ENCODE measurements at places on chromosomes 5 and 9. TPM values are rescaled to one million over a fixed set of nuclear protein-coding genes. Genes with fewer than 3 reads are reported as not detected.

Gene FYB1
- total RNA-seq: 84.2 TPM

Gene PCDHA6
- total RNA-seq: not detected

Gene C9orf50
- total RNA-seq: not detected

Gene CARD9
- 1.4 TPM for total RNA-seq

Gene MEGF10
- total RNA-seq: not detected

Gene HTR4
- total RNA-seq: not detected

Gene CDH6
- total RNA-seq: not detected

Gene SMC2
- 54.2 TPM for total RNA-seq

Gene CEMIP2
- 75.5 TPM for total RNA-seq

Gene DAB2IP
- 0.15 TPM for total RNA-seq

Gene TEX48
- 0.86 TPM for total RNA-seq

Gene DBH
- not detected for total RNA-seq

Gene ECM2
- not detected for total RNA-seq

Gene COL23A1
- 0.28 TPM for total RNA-seq

Gene LRRC19
- not detected for total RNA-seq

- DNase-seq: no peak
Measured at GRCh38 chr9:125258832-125259534, 2.6 kb upstream of the GAPVD1 start.

- DNase-seq: peak; percentile 1
Measured at GRCh38 chr9:73869264-73869663, 627.9 kb upstream of the RORB start.

GRCh38 chr5:178377583-178378270 is 145.1 kb upstream of the PHYKPL start:
- DNase-seq: no peak

- no peak for DNase-seq
Measured at GRCh38 chr9:27645161-27645840, 72.0 kb upstream of the C9orf72 start.

DNA sequence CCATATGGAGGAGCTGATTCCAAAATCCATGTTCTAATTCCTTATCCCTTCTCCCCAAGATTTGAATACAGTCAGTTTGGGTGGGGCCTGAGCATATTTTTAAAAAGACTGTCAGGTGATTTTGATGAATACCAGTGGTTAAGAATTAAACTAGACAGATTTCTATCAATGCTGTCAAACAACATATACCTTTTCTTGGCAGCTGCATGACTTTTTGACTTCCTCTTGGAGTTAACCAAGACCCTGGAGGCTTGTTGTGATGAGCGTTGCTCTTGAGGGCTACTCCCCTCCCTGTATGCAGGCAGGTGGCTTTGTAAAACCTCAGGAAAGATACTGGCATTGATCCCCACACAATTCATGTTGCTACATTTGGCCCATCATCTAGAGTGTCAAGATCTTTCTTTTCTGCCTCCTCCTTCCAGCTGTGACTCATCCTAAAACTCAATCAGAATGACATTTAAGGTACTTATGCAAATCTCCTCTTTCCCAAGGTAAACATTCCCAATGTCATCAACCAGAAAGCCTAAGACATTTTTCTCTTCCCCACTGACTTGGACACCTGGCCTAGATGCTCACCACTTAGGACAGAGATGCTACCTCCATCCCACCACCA is 61.7 kb downstream of the PPP2R2B start:
- no peak for DNase-seq

GRCh38 chr9:89295400-89295799 is 15.6 kb upstream of the CKS2 start:
- DNase-seq: no peak

DNA sequence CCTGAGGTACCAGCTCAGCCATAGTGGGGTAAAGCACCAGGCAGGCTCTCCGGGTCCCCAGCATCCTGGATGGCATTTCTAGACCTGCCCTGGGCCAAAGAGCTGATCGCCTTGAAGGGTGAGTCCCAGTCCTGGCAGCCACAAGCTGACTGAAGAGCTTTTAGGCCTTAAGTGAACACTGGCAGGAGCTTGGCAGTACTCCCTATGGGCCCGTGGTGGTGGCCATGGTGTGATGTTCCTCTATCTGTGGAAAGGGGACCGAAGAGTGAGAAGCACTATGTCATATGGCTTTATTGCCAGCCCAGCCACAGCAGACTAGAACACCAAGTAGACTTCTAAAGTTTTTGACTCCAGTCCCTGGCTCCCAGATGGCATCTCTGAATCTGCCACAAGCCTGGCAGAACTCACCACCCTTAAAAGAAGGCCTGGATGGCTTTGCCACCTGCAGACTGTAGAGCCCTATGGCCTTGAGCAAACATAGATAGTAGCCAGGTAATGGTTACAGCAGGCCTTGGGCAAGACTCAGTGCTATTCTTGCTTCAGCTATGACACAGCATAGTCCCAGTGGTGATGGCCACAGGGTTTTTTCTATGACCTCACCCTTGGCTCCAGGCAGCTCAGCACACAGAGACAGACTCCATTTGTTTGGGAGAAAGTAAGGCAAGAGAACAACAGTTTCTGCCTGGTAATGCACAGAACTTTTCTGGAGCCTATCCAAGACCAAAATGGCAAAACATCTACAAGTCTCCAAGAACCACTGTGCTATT is 801.5 kb upstream of the DMAC1 start:
- DNase-seq: no peak

DNA sequence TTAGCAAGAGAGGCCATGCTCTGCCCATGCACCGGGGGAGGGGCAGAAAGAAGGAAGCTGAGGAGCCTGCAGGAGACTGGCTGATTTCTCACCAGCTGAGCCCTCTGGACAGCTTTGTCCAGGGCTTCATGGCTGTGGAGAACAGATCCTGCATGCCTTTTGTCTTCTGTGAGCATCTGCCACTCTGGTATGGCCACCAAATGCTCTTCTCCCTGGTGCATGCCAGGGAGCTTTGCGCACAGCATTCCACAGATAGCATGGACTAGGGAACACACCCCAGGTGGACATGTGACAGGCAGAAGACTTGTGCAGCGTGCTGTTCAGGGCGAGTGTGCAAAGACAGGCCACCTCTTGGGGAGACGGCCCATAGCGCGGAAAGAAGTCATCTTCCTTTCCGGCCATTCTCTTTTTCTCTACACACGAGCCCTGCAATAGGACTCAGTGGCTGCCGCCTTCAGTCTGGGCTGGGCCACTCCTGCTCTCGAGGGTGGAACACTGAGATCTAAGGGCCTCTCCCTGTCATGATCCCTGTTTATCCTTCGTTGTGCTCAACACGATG is 56.7 kb downstream of the GADD45G start:
- DNase-seq: no peak

GRCh38 chr5:171984748-171985419 is 21.6 kb downstream of the FBXW11 start:
- peak; percentile 79 for DNase-seq

DNA sequence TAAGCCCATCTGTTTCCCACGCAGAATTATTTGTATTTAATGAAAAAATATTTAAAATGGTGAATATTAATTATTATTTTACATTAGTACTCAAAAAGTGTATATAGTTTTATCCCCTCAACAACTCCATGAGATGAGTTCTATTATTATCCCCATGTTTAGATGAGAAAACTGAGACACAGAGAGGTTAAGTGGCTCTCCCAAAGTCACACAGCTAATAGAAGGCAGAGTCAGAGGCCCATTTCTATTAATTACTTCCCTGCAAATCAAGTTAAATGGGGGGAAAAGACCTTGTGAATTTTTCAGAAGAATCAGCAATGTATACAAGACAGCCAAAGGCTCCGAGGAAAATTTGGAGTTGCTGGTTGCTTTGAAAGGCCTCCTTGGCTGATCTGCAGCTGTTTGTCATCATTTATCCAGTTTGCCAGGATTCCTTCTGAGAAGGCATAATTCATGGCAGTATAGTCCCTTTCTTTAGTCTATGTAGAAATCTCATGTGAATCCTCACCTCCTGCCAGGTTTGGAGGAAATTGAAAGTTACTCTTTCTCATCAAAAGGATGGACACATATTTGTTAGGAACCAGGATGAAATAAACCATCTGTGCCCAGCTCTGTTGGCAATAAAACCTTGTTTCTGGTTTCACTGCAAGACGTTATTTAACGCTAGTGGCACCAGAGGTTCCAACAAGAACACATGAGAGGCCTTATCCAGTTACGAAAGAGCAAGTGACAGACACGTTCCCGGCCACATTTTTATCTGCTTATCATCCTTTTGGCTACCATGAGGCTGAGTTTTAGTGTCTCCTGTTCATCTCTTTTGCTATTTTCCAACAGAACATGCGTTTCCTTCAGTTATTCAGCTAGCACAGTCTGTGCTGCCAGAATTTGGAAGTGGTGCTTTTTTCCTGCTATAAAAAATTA is 621 bp downstream of the FYB1 start:
- no peak for DNase-seq

GRCh38 chr9:129572052-129572425 is 48.9 kb downstream of the C9orf50 start:
- no peak for DNase-seq

- DNase-seq: no peak
Measured at GRCh38 chr9:118100529-118101419, 396.6 kb downstream of the TLR4 start.

GRCh38 chr5:168793841-168794837 is 215.0 kb upstream of the PANK3 start:
- DNase-seq: no peak

DNA sequence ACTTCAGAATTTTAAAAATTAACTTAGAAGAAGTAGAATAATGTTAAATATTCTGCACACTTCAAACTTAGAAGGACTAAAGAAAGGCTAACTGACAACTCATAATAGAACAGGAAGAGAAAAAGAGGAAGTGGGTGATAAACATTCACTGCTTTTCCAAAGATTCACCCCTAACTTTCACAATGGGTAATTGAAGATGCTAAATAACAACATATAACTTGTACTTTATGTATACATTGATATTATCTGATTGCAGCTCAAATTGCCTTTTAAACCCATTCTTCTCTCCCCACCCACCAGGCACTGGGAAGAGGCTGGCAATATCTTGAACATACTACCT is 376.6 kb downstream of the EFNA5 start:
- no peak for DNase-seq

DNA sequence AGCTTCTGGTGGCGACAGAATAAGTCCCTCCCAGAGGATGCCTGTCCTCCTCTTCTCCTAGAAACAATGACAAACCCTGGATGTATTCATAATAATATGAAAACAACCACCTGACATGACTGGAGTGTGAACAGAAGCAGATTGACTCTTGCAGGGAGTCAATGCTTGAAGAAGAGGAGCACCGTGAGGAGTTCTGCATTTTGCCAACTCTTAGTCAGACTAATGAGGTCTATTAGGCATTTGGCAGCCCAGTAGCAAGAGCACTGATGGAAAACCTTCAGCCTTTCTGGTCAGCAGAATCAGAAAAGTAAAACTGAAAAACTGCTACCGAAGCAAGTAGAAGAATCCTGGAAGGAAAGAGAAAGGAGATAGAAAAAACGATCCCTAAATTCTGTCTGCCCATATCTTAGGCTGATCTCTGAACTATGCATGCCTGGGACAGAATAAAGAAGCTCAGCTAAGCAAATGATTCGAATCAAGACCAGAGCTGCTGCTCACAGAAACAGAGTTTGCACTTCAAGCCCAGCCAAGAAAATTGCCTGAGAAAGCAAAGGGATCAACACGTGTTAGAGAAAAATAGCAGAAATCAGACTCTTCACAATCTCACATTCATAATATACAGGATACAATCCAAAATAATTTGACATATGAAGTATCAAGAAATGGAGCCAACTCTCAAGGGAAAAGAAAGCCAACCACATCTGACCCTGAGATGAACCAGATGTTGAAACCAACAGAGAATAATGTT is 69.5 kb upstream of the OSMR start:
- no peak for DNase-seq

- DNase-seq: no peak
Measured at GRCh38 chr9:89409466-89409865, 88.4 kb downstream of the SEMA4D start.

- no peak for DNase-seq
Measured at GRCh38 chr9:133773889-133774655, 35.9 kb upstream of the SARDH start.

- no peak for DNase-seq
Measured at GRCh38 chr5:149561848-149562247, 10.6 kb upstream of the CSNK1A1 start.

- DNase-seq: no peak
Measured at GRCh38 chr5:133861161-133861737, 107.2 kb downstream of the C5orf15 start.

DNA sequence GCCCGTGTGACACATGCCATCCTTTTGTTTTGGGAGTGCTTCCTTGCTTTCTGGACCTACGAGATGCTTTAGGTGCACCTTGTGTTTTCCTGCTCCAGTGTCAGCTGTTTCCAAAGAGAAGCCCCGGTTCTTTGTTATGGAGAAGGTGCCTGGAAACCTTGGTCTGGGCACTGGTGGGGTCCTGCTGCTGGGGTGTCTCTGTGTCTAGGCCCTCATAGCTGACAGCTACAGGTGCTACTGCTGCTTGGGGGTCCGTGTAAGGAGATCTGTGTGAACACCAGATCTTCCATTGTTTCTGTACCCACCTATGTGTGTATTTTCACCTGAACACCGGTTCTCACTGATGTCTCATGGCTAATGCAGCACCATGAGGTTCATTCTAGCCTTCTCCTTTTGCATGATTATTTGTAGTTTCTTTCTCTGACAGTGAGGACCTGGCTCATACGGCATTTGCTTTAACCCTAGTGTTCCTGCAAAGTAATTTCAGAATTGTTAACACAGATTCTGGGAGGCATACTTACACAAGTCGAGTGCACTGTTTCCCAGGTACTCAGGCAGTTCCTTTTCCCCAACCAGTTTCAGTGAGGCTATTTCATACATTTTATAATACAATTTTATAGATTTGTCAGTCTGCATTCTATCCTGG is 13.2 kb upstream of the FAM120AOS start:
- no peak for DNase-seq

GRCh38 chr5:179786861-179787260 is 6.9 kb upstream of the LTC4S start:
- DNase-seq: no peak

DNA sequence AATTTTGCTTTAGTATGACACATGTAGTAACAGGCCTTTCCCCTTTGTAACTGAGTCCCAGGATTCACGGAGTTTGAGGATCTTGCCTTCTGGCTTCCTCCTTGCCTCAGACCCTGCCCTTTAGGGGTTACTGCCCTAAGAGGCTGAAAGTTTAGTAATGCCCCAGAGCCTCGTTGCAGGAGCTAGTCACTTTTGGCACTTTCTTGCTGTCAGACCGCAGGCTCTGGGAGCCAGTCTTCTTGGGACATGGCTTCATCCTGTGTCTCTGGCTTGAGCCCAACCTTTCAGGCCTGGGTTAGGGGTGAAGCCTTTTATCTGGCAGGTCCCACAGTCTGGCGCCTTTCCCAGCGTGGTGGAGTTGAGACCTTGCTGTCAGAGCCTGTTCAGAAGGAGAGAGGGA is 185.6 kb upstream of the DMRT1 start:
- no peak for DNase-seq

- DNase-seq: no peak
Measured at GRCh38 chr5:110106750-110107149, 417.0 kb downstream of the MAN2A1 start.

- no peak for DNase-seq
Measured at GRCh38 chr5:68740226-68740910, 353.4 kb upstream of the SLC30A5 start.

Measured in CD8-positive, alpha-beta memory T cell (primary cell).